ENCODE measurements at places on chromosomes 2 and 18.

GRCh38 chr2:171529914-171530313, 7.6 kb downstream of the CYBRD1 start:
- H3K4me1 ChIP-seq, result no peaks in the 10 kb centered on the region
- H3K36me3 ChIP-seq, result no peaks in the 10 kb centered on the region
- H3K4me3 ChIP-seq, result no peak overlapping the region
- no peak overlapping the region for H3K27ac ChIP-seq
- no peak for DNase-seq
- peaks cover 25% of the 10 kb centered on the region for H3K27me3 ChIP-seq

DNA sequence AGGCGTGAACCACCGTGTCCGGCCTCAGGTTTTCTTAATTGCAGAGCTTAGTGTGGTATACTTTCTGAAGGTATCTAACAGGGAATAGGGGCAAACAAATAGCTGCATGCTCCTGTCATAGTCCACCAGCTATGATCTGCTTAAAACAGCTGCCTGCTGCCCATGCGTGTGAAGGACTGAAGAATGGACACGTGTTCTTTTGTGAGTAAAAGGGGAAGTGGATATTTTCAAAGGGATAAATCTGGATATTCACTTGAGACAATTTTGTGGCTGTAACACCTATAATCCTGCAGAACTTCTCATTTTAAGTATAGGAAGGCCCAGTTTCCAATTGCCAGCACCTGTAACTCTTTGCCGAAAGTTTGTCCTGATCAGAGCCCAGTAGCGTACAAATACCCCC, 44.7 kb downstream of the TRPM8 start:
- no peak for DNase-seq
- H3K27me3 ChIP-seq, result no peaks in the 10 kb centered on the region
- H3K4me1 ChIP-seq, result no peaks in the 10 kb centered on the region
- no peak overlapping the region for H3K4me3 ChIP-seq
- no peaks in the 10 kb centered on the region for H3K36me3 ChIP-seq
- no peak overlapping the region for H3K27ac ChIP-seq

GRCh38 chr2:118723394-118723793, 124.1 kb downstream of the EN1 start:
- no peaks in the 10 kb centered on the region for H3K4me1 ChIP-seq
- no peaks in the 10 kb centered on the region for H3K36me3 ChIP-seq
- no peak overlapping the region for H3K27ac ChIP-seq

DNA sequence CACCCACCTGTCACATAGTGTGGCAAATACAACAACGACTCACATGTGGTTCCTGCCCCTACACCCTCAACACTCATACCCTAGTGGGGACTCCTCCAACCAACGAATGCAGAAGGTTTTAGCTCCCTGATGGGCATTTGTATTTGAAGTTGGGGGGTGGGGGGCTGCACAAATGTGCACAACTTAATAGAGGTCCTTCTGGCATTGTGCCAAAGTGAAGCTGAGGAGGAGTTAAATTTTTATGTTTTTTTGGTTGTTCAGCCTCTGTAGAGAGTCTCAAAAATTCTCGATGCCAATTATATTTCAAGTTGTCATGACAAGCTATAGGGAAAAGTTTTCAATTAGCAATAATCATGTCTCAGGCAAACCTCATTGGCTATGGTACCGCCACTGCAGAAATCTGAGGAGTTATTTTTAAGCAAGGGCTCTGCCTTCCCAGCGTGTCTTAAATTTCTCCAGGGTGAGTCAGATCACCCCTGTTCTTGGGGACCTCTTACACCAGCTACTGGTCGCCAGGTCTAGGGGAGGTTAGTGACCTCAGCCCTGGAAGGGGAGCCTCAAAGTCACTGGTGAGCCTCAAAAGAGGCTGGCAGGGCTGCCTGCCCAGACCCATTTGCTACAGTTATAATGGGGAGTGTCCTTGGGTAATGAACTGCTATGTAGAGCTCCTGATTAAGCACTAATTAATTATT, 102.7 kb upstream of the TAF1B start:
- peaks cover 31% of the 10 kb centered on the region for H3K4me1 ChIP-seq
- no peaks in the 10 kb centered on the region for H3K36me3 ChIP-seq
- H3K27me3 ChIP-seq, result no peaks in the 10 kb centered on the region
- H3K27ac ChIP-seq, result no peak overlapping the region
- H3K4me3 ChIP-seq, result no peak overlapping the region

GRCh38 chr2:2422621-2423020, 91.5 kb upstream of the MYT1L start:
- DNase-seq, result no peak
- H3K27ac ChIP-seq, result no peak overlapping the region
- no peaks in the 10 kb centered on the region for H3K4me1 ChIP-seq
- H3K36me3 ChIP-seq, result no peaks in the 10 kb centered on the region

- no peak for DNase-seq
- no peaks in the 10 kb centered on the region for H3K4me1 ChIP-seq
- H3K27me3 ChIP-seq, result no peaks in the 10 kb centered on the region
- H3K4me3 ChIP-seq, result no peak overlapping the region
Observed at GRCh38 chr2:56768973-56769372, 585.2 kb downstream of the CCDC85A start.

DNA sequence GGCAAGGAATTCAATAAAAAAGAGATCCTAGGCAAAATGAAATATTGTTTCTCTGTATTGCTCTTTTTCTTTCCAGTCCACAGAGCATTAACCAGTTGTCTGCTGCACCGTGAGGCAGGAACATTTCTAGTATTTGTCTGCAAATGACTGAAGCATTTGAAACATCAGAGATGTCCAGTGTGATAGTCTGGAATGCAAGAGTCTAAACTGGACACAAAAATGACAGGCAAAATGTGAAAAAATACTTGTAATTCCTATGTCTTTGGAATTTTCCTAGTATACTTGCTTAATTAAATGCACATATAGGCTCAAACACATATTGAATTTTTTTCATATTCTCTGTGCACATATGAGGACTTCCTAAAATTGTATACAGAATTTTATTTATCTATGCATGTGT, 120.5 kb upstream of the SPATS2L start:
- H3K27me3 ChIP-seq, result peaks cover 37% of the 10 kb centered on the region
- H3K4me1 ChIP-seq, result no peaks in the 10 kb centered on the region
- H3K4me3 ChIP-seq, result no peak overlapping the region
- H3K27ac ChIP-seq, result no peak overlapping the region
- DNase-seq, result no peak

- H3K36me3 ChIP-seq, result peaks cover 2% of the 10 kb centered on the region
- H3K4me3 ChIP-seq, result peak overlapping the region; percentile 80
- DNase-seq, result no peak
- H3K4me1 ChIP-seq, result peaks cover 79% of the 10 kb centered on the region
Observed at GRCh38 chr2:170368370-170368769, 190.4 kb downstream of the MYO3B start.

GRCh38 chr2:8559805-8560204, 122.1 kb upstream of the ID2 start:
- H3K27me3 ChIP-seq, result peaks cover 2% of the 10 kb centered on the region
- H3K27ac ChIP-seq, result no peak overlapping the region
- H3K4me3 ChIP-seq, result no peak overlapping the region
- peaks cover 6% of the 10 kb centered on the region for H3K36me3 ChIP-seq
- H3K4me1 ChIP-seq, result peaks cover 16% of the 10 kb centered on the region

GRCh38 chr2:28821295-28821958, 10.8 kb downstream of the SPDYA start:
- no peak overlapping the region for H3K27ac ChIP-seq
- peak; percentile 51 for DNase-seq
- H3K4me3 ChIP-seq, result no peak overlapping the region
- peaks cover 7% of the 10 kb centered on the region for H3K4me1 ChIP-seq
- no peaks in the 10 kb centered on the region for H3K27me3 ChIP-seq

DNA sequence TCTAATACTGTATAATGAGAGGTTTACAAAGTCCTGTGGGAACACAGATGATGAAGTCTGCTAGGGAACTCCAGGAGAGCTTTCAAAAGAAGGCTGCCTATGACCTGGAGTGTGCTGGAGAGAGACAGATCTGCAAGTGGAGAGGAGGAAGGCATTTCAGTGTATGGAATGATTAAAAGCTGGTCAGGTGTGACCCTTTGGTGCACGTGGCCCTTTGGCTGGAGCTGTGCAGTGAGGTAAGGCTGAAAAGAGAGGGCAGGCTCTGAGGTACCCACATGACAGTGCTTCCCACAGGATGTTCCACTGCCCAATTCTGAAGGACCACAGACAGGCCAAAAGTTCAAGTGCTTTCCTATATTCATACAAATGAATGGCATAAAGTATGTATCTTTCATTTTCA, 157.1 kb downstream of the DYM start:
- no peak overlapping the region for H3K27ac ChIP-seq
- no peak for DNase-seq
- no peak overlapping the region for H3K4me3 ChIP-seq
- no peaks in the 10 kb centered on the region for H3K4me1 ChIP-seq

DNA sequence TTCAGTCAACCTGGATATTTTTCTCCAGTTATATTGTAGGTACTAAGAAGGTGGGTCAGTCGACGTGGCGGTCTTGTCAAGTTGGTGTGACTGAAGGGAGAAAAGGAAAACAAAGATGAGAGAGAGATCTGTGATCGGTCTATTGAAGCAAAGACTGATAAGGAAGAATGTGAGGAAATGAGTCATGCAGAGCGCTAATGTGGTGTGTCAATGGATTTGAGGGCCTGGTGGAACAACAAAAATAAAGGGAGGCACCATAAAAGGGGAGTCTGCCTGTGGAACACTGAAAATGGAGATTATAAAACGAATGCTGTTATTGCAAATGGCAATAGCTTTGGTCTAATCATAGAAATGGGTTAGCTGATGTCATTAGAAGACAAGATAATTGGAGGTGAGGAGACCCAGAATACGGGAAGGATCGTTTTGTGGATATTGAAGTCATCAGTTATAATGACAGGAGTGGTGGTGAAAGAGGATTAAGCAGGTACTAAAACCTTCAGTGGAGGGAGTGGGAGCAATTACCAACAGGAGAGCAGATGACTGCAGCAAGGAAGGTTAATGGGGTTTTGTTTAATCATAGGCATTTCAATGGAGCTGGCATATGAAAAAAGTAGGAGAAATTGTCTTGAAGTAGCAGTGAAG, 599.1 kb upstream of the FSHR start:
- H3K36me3 ChIP-seq, result no peaks in the 10 kb centered on the region
- H3K27me3 ChIP-seq, result no peaks in the 10 kb centered on the region
- H3K27ac ChIP-seq, result no peak overlapping the region

DNA sequence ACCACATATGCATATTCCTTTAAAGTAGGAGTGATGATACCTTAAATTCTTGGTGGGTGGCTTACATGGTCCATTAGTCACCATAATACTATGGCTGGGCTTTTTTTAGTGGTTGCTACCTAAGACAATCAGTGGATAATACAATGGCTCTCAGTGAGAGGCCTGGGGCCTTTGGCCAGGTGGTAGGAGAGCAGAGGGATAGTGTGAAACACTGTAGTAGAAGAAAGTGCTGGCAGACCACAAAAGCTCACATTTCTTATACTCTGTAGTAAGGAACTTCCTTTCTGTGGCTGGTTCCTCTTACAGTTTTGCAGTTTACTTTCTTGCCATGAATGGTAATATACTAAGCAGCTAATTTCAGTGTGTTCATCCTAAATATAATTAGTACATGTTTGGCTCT, 583.5 kb downstream of the XIRP2 start:
- H3K27me3 ChIP-seq, result no peaks in the 10 kb centered on the region
- H3K4me1 ChIP-seq, result no peaks in the 10 kb centered on the region
- no peak for DNase-seq
- H3K36me3 ChIP-seq, result no peaks in the 10 kb centered on the region
- H3K4me3 ChIP-seq, result no peak overlapping the region
- H3K27ac ChIP-seq, result no peak overlapping the region

DNA sequence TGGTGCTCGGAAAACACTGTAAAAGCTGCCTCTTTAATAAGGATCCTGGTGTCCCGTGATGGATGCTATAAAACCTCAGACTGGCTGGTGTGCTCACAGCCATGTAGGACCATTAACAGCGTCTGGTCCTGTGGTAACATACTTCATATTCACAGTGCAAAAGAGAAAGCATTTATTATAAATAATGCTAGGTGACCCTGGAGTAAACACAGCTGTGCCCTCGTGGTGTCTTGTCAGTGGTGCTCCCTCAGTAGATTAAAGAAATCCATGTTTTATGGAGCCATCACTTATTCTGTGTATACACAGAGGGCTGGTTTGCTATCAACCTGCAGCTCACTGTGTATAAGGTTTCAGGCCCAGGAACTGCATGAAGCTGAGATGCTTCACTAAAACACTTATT, 106.9 kb downstream of the CDK15 start:
- no peaks in the 10 kb centered on the region for H3K36me3 ChIP-seq
- peaks cover 4% of the 10 kb centered on the region for H3K27me3 ChIP-seq
- H3K27ac ChIP-seq, result no peak overlapping the region

GRCh38 chr2:7201851-7202250, 284.6 kb downstream of the RNF144A start:
- no peaks in the 10 kb centered on the region for H3K36me3 ChIP-seq
- no peaks in the 10 kb centered on the region for H3K27me3 ChIP-seq
- no peak overlapping the region for H3K4me3 ChIP-seq

- H3K27ac ChIP-seq, result no peak within 1 kb of the TSS
- peaks cover 8% of the 10 kb centered on the region for H3K4me1 ChIP-seq
- DNase-seq, result no peak
- H3K36me3 ChIP-seq, result no peaks in the 10 kb centered on the region
- peaks cover 78% of the 10 kb centered on the region for H3K27me3 ChIP-seq
- H3K4me3 ChIP-seq, result peak within 1 kb of the TSS; percentile 48
Observed at GRCh38 chr2:72917138-72917876, at the start of gene EMX1. TSS of gene EMX1 (plus strand) at chr2:72917519. CDS start at chr2:72917853, 334 bp downstream.

GRCh38 chr2:187338679-187339121, 109.4 kb downstream of the CALCRL start:
- no peak overlapping the region for H3K27ac ChIP-seq
- H3K4me3 ChIP-seq, result no peak overlapping the region
- H3K27me3 ChIP-seq, result no peaks in the 10 kb centered on the region
- no peaks in the 10 kb centered on the region for H3K4me1 ChIP-seq

DNA sequence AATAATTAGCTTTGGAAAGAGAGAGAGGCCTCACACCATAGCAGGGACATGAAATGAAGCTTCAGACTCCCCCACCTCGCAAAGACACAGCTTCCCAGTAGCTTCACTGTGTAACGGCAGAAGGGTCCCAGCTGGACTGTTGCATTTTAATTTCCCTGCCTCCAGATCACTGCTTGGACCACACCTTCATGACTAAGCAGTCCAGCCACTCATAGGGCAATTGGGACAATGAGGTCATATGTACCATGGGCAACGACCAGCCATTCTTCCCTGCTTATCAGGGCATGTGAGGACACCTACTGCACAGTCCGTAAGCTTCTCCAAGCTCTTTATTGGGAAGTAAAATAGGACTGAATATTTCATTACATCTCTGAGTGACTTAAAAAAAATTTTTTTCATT, 183.0 kb downstream of the MREG start:
- H3K4me3 ChIP-seq, result no peak overlapping the region
- no peak overlapping the region for H3K27ac ChIP-seq
- DNase-seq, result no peak
- H3K36me3 ChIP-seq, result no peaks in the 10 kb centered on the region

GRCh38 chr2:9235147-9236044, 28.8 kb downstream of the ASAP2 start:
- H3K27me3 ChIP-seq, result peaks cover 11% of the 10 kb centered on the region
- no peaks in the 10 kb centered on the region for H3K4me1 ChIP-seq
- no peaks in the 10 kb centered on the region for H3K36me3 ChIP-seq
- no peak for DNase-seq
- no peak overlapping the region for H3K27ac ChIP-seq

GRCh38 chr2:195364015-195364965, 292.7 kb upstream of the SLC39A10 start:
- H3K4me3 ChIP-seq, result no peak overlapping the region
- H3K27me3 ChIP-seq, result no peaks in the 10 kb centered on the region
- H3K27ac ChIP-seq, result no peak overlapping the region

GRCh38 chr2:23627236-23628009, 242.4 kb downstream of the KLHL29 start:
- no peak overlapping the region for H3K27ac ChIP-seq
- no peak for DNase-seq
- H3K4me1 ChIP-seq, result no peaks in the 10 kb centered on the region
- no peak overlapping the region for H3K4me3 ChIP-seq
